NCI-H2081 treated with DMSO at 0.1 percent for 48 hours (cell line): ENCODE measurements at places on chromosomes 12 and 14.

- no peak for DNase-seq
Measured at GRCh38 chr12:114704096-114704495, 20.1 kb upstream of the TBX3 start.

DNA sequence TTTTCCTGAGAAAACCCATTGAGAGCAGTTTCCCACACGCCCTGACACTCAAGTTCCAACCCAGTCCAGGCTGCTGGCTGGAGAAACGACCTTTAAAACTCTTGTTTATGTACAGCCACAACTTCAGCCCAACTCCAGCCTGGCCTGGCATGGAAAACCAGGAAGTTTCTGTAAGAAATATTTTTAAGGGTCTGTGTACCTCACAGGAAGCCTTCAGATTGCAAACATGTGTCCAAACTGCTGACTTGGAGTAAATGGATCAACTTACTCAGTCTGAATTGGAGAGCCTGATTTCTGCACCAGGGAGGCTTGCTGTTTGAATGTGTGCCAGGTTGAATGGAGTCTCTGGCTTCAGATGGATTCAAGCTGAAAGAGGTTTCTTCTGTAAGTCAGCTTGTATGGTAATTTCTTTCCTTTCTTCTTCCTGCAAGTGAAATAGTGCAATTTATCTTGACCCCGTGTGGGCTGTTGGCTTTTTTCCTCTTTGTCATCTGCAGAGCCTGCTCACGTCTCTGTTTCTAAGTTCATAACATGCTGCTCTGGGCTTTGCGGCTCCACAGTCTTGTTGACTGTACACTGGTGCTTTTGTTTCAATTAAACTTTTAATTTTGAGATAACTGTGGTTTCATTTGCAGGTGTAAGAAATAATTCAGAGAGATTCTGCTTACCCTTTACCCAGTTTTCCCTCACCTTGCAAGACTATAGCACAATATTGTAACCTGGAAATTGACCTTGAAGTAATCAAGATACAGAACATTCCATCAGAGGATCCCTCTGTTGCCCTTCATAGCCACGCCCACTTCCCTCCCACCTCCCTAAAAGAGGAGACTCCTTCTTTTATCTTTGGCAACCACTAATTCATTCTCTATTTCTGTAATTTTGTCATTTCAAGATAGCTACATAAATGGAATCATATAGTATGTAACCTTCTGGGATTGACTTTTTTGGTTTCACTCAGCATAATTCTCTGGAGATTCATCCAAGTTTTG is 109.7 kb upstream of the PRMT8 start:
- no peak for DNase-seq

- DNase-seq: no peak
Measured at GRCh38 chr12:20434996-20435395, 66.7 kb downstream of the PDE3A start.

DNA sequence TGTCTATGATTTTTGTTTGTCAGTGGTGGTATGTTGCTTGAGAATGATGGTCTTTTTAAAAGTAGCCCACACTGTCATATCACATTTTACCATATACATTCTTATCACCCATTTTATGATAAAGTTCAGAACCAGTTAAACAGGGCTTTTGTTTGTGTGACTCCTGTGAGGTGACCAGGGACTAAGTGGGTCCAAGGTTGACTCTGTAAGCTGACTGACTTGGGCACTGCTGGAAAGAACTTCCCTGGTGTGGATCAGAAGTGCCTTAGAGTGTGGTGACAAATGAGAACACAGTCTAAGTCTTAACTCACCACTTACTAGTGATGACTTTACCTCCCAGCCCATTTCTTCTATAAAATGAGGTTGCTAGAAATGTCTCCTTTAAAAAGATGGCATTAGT is 52.6 kb downstream of the VRK1 start:
- DNase-seq: no peak

DNA sequence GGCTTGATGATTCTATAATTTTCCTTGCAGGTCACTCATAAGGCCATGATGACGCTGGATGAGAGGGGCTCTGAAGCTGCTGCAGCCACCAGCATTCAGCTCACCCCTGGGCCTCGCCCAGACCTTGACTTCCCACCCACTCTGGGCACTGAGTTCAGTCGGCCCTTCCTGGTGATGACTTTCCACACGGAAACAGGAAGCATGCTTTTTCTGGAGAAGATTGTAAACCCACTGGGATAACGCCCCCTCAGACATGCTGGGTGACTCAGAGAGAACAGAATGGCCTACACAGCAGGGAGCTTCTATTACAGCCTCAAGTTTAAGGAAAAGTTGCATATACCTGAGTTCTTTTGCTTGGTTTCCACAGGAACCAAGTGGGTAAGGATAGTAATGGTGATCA is 34.3 kb downstream of the SERPINA3 start:
- DNase-seq: no peak

DNA sequence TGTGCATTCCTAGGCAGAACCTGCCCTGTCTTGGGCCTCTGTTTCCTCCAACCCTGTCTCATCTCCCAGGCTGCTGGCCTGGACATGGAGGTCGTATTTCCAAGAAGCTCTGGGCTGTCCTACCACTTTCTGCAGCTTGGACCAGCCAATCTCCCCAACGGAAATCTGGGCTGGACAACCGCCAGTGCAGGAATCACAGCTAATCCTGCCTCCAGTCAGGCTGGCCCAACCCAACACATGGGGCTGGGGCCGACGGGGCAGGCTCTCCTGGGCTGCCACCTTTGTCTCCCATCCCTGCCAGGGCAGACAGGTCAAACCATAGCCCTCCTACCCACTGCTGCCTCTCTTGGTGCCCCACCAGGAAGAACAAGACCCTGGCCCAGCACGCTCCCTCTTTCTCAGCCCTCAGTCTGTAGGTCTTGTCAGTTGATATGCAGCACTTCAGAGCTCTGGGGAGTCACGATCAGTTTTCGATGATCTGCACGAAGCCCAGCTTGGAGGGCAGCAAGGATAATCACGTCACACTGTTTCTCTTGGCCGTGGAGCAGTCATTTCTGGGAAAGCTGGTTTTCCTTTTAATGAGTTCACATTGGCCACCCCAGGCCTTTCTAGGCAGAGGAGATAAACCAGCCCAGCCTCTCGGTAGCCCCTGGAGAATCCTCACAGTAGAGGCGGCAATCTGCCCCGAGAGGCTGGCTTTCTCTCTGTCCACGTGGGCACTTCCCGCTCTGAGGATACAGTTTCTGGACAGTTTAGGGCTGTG is 195.2 kb upstream of the PRMT8 start:
- no peak for DNase-seq

- no peak for DNase-seq
Measured at GRCh38 chr14:54085232-54085761, 128.7 kb upstream of the BMP4 start.

DNA sequence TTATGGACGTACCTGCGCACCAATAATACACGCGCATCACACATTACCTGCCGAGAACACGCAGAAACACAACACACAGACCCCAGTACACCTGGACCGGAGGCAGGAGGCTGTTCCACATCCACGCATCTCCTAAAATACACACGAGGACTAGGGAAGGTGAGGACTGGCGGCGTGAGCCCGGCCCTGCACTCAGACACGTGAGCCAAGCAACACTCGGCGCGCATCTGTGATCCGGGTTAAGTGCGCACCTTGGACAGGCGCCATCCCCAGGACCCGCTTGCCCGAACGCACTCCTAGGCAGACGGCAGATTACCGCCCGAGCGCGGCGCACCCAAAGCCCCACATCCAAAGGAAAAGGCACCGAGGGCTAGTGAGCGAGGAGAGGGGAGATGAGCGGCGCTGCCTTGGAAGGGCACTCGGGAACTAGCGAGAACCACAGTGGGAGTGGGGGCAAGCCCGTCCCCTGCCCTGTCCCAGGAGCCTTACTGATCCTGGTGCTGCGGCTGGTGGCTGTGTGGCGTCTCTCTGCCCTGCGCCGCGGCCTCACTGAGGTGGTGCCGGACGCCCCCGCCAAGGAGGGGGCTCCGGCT is 417 bp downstream of the GLS2 start:
- DNase-seq: no peak

DNA sequence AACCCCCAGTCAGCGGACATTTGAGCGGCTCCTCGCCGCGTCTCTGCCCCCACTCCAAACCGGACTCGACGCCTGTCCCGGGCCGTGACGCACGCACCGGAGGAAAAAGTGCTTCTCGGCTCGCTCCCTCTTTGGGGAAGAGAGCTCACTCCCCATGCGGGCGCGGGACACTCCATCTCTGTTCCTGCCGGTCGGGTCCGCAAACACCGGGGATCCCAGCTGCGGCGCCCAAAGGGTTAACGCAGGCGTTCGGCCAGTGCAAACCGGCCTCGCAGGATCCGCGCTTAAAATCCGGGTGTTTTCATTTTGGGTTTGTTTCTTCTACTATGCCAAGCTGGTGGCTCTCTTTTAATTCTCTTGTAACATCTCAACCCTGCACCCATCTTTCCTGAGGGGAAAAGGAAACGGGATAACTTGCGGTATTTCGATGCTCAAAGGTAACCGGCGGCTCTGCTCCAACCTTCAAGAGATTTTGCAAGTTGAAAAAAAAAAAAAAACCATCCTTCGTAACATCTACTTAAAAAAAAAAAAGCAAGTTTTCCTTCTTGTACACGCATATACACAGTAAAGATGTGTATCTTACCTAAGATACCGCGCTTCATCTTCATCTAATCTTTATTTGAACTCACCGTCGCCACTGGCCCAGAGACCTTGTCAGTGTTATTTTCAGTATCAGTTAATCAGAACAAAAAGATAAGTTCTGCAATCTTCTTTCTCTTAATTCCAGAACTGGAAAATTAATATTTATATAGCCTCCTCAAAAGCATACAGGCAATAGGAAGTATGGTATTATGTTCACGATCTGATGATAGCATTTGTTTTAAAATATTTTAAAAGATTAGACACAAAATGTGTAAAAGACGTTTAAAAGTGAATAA is 1.6 kb upstream of the ATP2B1 start:
- DNase-seq: no peak

- DNase-seq: no peak
Measured at GRCh38 chr14:52950410-52950897, 396 bp downstream of the FERMT2 start.

GRCh38 chr12:124392667-124393413 is 97.9 kb downstream of the RFLNA start:
- DNase-seq: no peak

GRCh38 chr14:64574371-64575107 is 24.8 kb downstream of the PPP1R36 start:
- DNase-seq: no peak

DNA sequence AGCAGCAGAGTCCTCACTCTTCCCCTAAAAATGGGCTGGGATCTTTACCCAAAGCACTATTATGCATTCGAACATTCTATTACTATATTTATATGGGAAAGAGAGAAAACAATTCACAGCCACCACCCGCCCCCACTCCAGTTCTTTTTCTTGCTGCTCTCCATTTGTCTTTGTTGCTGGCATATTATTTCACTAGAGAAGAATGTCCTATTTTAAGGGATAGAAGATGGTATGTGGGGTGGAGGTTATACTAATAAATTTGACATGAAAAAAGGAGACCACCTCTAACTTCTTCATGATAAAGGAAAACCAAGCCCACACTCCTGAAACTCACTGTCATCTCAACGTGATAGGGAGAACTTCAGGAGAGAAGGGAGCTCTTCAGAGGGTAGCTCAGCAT is 28.5 kb upstream of the NTF3 start:
- no peak for DNase-seq

DNA sequence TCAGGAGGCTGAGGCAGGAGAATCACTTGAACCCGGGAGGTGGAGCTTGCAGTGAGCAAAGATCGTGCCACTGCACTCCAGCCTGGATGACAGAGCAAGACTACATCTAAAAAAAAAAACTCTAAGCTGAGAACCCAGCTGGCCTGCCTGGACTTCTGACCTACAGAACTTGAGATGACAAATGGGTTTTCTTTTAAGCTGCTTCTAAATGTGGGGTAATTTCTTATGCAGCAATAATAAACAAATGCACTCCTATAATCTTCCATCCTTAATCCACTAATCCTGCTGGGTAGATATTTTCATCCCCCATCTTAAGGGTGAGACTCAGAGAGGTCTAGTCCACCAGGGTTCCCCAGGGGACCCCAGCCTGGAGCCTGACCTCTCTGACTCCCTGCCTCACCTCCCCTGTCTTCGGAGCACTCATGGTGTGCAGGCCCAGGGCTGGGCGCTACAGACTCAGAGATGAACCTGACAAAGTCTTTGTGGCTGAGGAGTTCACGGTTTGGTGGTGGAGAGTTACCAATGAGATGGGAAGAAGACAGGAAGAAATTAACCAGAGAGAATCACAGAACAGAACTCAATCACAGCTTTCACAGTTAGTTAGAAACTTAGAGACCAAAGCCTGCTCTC is 39.7 kb upstream of the BDKRB2 start:
- DNase-seq: no peak
